ENCODE measurements at places on chromosomes 7 and 10.

GRCh38 chr10:24574578-24575155 is 149.0 kb downstream of the ARHGAP21 start:
- DNase-seq = no peak

- DNase-seq = no peak
Observed at GRCh38 chr7:94393246-94394108, 1.2 kb upstream of the COL1A2 start.

GRCh38 chr10:29828440-29828894 is 193.7 kb upstream of the SVIL start:
- no peak for DNase-seq

DNA sequence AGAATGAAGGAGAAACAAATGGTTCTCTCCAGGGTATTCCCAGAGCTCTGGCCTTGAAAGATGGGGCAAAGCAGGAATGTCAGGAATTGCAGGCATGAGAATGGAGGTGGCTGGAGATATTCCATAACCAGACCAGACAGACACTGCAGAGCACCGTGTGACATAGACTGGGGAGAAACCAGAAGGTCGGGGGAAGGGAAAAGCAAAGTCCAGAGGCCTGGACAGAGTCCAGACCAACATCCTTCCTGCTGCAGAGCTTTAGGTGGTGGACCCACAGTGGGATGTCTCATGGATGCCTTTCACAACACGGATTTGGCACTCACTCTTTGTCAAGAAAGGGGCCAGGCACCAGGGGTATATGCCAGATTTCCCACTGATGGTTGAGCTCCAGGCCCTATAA is 177.2 kb upstream of the INHBA start:
- DNase-seq = no peak

DNA sequence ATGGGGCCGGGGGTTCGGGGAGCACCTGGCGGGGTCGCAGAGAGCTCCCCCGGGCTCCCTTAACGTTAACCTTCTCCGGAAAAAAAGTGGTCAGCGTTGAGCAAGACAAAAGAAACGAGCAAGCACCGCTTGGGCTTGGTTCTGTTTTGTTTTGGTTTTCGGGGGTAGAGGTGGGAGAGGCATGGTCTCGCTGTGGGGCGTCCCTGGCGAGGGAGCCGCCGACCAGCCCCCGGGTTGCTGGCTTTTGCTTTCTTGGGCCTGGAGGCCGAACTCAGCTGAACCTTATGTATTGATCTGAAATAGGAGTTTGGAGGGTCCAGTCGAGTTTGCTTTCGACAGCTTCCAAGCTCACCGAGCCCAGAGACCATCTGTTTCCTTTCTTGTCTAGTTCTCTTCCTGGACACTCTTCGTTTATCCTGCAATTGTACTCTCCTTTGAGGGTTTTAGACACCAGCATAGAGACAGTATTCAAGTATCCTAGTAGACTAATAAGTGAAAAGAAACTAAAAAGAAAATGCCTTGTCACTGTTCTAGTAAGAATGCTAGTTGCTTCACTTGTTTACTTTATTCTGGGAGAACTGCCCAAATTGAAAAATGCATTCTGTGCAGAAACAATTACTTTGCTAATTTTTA is 980 bp downstream of the FHIP2A start:
- DNase-seq = no peak

DNA sequence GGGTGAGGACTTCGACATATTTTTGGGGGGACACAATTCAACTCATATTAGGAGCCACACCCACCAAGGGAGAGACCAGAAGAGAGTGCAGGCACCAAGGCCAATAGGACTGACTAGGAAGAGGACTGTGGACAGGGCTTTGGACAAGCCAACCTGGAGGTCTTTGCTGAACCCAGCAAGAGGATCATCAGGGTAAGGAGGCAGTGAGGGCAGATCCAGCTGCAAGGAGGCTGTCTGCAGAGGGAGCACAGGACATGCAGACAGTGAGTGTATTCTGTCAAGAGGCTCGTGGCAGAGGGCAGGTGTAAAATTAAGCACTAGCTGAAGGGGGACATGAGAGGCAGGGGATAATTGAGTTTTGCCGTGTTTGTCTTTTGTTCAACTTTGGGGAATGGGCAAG is 83.4 kb upstream of the MGMT start:
- no peak for DNase-seq

GRCh38 chr10:6153845-6154244 is 48.9 kb upstream of the PFKFB3 start:
- DNase-seq = no peak

DNA sequence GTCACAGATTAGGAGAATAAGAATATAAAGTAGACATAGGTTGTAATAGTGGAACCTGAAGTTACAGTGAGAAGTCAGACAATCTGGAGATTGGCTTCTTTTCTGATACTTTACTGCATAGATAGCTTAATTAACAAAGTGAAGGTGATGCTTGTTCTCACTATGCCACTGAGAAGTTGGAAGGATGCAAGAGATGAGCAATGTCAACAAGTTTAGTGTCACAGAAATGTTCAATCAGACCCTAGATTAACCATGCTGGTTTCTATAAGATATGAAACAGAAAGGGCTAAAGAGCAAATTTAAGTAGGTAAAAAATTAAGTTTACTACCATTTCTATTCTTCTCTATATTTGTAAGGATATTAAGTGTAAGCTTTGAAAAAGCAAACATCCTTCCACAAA is 838.6 kb upstream of the SORCS1 start:
- no peak for DNase-seq

DNA sequence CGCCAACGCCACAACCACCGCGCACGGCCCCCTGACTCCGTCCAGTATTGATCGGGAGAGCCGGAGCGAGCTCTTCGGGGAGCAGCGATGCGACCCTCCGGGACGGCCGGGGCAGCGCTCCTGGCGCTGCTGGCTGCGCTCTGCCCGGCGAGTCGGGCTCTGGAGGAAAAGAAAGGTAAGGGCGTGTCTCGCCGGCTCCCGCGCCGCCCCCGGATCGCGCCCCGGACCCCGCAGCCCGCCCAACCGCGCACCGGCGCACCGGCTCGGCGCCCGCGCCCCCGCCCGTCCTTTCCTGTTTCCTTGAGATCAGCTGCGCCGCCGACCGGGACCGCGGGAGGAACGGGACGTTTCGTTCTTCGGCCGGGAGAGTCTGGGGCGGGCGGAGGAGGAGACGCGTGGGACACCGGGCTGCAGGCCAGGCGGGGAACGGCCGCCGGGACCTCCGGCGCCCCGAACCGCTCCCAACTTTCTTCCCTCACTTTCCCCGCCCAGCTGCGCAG is 424 bp downstream of the EGFR start:
- no peak for DNase-seq

- DNase-seq = no peak
Observed at GRCh38 chr10:133100706-133101415, 13.1 kb downstream of the ADGRA1 start.

DNA sequence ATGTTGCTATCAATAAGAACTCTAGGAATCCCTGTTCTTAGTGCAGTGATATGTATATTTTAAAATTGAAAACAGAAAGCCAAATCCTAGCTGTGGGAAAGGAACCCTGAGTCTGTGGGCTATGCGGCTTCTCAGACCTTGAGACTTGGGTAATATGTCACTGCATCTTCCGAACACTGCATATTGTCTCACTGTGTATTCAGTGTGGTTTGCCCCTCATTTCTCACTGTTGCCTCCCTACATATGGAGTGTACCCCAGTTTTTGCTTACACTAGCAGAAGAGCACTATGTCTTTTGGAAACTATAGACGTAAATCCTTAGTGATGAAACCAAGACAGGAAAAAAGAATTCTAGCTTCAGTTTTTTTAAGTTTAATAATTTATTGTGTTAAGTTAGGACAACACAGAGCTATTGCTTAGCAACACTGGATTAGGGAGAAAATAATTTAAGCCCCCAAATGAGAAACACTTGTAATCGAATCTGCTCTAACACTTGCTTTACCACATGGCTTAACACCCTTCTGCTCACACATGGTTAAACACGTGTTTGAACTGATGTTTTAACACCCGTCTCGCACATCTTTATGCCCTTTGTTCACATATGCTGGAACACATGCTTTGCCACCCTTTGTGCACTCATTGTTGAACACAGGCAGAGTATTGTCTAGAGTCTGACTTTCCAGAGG is 251.3 kb downstream of the VTI1A start:
- DNase-seq = no peak

- no peak for DNase-seq
Observed at GRCh38 chr10:112797197-112797596, 152.8 kb upstream of the TCF7L2 start.

DNA sequence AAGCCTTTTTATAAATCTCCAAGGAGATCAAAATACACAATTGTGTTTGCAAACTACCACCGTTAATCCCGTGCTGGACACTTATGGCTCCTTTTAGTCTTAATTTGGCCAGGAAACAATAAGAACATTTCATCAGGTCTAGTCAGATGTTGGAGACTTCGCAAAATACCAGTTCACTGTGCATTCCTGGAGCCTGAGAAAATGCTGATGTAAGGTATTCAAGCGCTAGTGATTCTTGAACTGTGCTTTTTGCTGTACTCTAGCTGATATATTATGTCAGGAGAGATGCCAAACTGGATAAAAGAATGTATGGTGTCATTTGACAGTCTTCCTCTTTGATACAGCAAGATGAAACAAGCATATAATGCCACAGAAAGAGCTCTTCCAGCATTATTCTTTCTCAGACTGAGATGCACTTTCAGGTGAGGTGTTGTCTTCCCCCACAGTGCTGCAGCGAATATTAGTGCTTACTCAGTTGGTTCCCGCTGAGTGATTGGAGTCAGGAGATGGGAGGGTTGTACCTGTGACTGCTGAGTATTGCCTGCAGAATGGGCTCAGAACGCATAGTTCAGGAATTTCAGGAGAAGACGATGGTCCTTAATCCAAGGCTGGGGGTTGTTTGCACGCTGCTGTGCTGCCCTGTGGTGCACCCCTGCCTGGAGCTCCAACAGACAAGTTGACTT is 59.2 kb downstream of the OGDH start:
- DNase-seq = no peak

- no peak for DNase-seq
Observed at GRCh38 chr7:103605640-103606039, 159.6 kb upstream of the SLC26A5 start.

- no peak for DNase-seq
Observed at GRCh38 chr7:7212612-7213011, 30.3 kb downstream of the C1GALT1 start.

GRCh38 chr10:28503114-28503513 is 29.8 kb upstream of the WAC start:
- no peak for DNase-seq

DNA sequence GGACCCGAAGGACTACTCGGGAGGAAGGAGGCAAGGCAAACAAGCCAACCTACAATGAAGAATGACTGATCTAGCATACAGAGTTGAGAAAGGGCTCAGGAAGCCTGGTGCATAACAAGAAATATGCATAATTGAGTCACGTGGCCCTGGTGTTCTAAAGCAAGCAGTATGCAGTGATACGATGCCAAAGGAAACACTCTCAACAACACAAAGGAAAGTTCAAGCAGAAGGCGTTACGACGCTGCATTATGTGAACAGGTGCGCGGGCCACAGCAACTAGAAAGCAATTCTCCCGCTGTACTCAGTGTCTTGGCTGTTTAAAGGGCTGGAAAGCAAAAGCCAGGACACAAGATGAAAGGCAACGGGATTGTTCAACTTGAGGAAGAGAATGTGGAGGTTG is 100.8 kb downstream of the PRTFDC1 start:
- no peak for DNase-seq

DNA sequence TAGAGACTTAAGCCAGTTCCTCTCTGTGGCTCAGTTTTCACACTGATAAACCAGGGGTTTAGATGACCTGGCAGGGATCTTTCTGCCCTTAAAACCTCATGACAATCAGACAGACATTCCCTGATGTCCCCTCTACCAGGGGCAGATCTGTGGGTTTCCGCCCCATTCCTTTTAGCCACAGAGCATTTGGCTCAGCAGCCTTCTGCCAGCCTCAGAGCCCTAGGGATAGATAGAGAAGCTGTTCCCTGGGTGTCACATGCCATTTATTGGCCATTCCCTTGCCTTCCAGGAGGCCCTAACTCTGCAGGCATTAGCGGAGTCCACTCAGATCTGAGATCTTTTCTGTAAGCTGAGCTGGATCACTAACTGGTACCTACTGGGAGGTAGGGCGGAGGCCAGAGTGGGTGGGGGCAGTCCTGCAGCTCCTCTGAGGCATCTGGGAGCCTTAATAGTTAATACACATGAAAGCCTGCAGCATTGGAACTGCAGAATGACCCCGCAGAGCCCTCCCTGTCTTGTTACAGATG is 101.5 kb downstream of the ZMIZ1 start:
- no peak for DNase-seq

GRCh38 chr10:9294132-9294663 is 1239.7 kb downstream of the GATA3 start:
- DNase-seq = no peak

- no peak for DNase-seq
Observed at GRCh38 chr7:95589031-95589430, 7.3 kb downstream of the PDK4 start.

- no peak for DNase-seq
Observed at GRCh38 chr10:23205972-23206642, 14.0 kb downstream of the PTF1A start.

DNA sequence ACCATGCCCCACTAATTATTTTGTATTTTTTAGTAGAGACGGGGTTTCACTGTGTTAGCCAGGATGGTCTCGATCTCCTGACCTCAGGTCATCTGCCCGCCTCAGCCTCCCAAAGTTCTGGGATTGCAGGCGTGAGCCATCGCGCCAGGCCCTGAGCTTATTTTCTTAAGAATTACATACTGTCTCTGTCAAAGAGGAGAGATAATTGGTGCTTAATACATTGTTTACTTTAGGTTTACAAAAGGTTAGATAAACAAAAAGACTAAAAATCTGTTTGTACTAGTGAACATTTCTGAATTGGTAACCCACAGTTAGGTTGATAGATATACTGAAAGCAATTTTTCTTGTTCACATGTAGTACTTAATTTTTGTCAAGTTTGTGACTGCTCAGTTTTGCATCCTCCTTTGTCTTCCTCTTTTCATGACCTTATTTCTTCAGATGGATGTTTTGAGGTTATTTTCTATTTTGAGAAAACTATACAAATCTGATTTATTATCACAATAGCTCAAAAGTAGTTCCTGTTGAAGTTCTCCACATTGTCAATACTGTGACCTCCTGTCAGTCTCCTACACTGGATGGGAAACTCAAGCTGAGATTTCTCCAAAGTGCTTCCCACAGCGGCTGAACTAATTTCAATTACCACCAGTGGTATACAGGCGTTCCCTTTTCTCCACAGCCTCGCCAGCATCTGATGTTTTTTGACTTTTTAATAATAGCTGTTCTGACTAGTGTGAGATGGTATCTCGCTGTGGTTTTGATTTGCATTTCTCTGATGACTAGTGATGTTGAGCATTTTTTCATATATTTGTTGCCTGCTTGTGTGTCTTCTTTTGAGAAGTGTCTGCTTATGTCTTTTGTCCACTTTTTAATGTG is 22.5 kb downstream of the HHEX start:
- no peak for DNase-seq

DNA sequence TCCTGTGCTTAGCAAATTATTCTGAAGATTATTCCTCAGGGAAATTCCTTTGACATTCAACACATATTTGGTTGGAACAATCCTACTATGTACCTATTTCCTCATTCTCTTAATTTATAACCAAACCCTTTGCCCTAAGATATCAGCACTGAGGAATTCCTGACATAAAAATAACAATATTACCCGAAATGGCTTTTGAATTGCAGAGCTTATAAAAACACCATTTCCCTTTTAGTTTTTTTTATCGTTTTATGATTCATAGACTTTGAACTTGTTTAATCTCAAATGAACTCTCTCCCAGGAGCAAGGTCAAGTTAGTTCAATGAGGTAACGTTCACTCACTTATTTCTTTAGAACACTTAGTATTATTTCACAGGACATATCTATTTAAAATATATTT is 7.7 kb upstream of the ABCB1 start:
- no peak for DNase-seq
